ENCODE measurements at places on chromosomes 7 and 10.
A peak's percentile ranks its signal among the peaks of the same experiment; 100 is the strongest.

DNA sequence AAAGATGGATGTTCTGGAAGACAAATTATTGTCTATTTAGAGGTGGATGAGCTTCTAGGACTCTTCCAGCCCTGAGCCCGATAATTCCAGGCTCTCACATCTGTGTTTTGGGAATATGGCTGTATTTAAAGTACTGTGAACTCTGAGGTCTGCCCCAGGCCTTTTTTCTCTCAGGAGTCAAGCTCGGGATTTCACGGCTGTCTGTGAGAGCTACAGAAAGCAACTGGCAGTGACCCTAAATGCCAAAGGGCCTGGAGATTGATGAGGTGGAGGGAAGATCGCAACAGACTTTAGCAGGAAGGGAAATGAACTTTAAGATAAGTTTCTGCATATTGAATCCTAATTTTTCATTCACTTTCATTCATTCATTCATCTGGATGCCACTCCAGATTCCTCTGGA lies 51.0 kb upstream of the COL13A1 start:
- no peak for DNase-seq

GRCh38 chr7:20214921-20215669 lies 2.1 kb downstream of the MACC1 start:
- peak; percentile 76 for DNase-seq

DNA sequence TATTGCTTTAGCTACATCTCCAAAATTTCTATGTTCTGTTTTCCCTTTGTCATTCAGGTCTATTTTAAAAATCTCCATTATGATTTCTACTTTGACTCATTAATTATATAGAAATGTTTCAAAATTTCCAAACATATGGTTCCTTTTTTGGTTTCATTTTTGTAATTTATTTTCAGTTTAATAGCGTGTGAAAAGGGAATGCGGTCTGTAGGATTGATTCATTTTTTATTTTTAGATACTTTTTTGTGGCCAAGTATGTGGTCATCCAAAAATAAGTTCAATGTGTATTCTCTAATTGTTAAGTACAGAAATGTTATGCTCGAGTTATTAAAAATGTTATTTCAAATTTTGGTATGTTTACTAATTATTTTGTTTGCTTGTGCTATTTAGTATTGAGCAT lies 72.5 kb upstream of the ANKRD1 start:
- DNase-seq = peak; percentile 89

GRCh38 chr7:7323352-7323751 lies 141.0 kb downstream of the C1GALT1 start:
- no peak for DNase-seq

DNA sequence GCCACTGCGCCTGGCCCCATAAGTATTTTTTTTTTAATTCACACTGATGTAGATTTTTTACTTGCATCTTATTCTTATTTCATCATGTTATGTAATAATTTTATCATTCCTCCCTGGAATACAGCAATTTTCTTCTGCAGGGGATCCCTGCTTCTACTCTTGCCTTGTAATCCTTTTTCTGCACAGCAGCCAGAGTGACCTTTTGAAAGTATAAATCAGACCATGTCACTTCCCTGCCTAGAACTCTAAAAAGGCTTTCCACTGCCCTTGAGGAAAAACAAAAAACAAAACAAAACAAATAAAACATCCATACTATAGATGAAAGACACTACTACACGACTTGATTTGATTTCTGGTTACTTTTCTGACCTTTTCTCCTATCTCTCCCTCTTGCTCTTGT lies 1334.7 kb downstream of the REEP3 start:
- DNase-seq = no peak

GRCh38 chr7:135291809-135292253 lies 58.2 kb downstream of the STRA8 start:
- DNase-seq = no peak

GRCh38 chr7:154744256-154744860 lies 258.6 kb downstream of the PAXIP1 start:
- DNase-seq = peak; percentile 24

DNA sequence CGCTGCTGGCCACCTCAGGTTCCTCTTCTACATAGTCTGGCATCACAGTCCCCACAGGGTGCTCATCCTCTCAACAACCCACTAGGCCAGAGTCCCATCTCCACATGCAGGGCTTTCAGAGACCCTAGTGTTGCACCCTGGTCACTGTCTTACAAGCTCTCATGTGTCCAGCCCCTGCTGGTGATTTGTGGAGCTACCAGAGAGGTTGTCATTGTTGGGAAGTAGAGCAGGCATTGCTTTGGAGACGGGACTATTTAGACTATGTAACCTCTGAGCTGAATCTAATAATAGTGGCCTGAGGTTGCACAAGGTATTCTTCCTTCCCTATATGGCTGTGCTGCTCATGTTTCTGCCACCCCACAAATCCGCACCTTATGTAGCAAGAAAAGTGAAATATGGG lies 135.3 kb upstream of the VWC2 start:
- peak; percentile 31 for DNase-seq

- no peak for DNase-seq
Measured at GRCh38 chr7:150955519-150956394, 22.4 kb downstream of the KCNH2 start.

DNA sequence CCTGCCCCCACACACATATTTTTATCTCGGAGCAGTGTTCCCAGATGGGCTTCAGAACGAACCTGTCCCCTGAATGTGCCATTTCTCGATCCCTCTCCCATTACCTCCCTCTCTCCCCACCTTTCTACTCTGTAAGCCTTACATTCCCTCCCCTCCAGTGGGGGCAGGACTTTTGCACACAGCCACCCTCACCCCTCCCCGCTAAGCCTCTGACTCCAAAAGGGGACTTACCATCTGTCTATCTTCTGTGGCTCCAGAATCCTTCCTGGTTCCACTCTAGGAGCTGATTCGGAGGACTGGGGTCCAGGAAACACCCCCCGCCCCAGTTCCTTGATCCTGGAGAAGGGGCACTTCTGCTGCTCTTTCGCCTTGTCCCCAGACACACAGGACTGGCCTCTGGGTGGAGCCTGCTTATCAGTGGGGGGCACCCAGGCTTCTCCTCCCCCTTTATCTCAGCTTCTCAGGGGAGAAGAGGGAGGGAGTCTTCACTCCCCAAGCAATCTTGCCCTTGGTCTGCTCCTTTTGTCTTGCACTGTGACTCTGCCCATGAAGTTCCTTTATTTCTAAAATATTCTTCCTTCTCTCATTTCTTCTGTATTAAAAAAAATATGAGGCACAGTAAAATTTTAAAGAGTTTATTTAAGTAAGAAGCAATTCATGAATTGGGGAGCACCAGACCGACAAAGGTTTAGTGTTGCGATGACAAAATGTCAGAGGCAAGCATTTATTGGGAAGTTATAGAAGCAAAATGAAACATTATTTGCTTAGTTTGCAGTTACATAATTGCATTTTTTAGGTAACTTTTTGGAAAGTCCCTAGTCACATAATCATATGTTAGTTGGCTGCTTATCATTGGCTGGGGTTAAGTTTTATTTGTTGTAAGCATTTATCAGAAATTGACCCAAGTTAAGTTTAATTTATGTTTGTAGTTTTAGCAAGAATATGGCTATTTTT lies at the start of gene KEL:
Gene KEL (minus strand): TSS at position 391 of the 954 bp plus-strand sequence. CDS start 157 bp downstream, at position 234.
- peak; percentile 18 for DNase-seq

DNA sequence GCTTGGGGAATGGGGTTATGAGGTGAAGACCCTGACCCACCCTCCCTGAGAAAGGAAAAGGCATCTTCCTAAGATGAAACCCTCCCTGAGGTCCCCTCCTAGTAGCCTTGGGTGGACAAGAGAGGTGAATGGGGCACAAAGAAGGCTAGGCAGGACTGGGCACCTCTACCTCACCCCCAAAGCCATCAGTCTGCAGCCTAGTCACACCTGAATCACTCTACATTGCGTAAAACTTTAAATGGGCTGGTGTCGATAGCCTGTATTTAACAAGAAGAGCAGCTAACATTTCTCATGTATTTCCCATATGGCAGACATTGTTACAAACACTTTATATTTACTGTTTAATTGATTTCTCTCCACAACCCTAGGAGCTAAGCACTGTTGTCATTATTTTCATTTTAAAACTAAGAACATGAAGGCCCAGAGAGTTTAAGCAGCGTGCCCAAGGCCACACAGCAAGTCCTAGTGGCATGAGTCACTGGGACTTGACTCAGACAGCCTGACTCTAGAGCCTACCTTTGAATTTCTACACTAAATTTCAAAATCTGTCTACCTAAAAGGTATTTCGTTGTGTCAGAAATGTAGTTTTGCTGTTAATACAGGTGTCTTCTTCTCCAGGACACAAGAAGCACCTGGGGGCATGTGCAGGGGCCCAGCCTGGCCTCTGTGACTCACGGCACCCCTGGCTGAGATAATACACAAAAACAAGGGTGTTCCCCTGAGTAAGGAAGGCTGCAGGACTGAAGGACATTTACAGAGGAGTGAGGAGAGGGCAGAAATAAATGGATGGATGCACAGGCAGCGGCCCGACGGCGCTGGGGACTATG lies 3.4 kb downstream of the AOC1 start:
- no peak for DNase-seq

DNA sequence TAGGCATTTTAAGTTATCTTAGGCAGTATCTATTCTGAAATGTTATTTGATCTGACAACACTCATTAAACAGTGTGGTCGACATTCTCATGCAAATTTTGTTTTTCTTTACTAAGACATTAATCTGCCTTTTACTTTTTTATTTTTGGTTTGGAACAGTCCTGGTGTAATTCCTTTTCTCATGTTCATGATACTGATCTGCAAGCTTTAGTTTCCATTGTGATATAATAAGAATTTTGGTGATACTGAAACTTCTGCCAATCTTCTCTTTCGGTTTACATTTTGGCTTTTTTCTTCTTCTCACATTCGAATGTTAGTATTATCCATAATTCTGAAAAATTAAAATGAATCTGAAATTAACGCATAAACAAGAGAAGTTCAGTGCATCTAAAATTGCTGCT lies 281.9 kb upstream of the MTPN start:
- DNase-seq = no peak

DNA sequence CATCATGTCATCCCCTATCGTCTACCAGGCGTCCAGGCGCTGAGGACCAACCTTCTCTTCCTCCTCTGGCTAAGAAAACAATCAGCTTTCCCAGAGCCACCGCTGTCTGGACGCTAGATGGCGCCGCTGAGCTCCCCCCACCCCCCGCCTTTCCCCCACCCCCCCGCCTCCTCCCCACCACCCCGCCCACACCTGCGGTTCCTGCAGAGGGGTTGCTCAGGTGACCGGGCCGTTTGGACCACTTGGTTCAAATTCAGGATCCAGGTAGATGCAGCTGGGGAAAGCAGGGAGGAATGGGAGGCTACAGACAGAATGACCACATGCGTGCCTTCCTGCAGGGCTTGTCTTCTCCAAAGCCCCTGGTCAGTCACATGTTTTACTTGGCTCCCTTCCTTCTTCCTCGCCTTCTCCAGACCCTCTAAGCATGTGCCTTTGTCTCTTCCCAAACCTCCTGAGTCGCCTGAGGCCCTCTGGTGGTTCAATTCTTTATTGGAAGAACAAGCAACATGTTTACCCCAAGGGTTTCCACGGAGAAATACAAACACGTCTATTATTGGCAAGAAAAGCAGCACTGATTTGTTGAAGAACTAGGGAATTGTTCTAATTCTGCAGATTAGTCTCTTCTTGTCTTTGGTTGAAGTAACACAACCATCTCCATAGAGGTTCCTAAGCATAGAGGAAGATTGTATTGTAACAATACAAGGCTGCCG lies 24.7 kb downstream of the AOC1 start:
- peak; percentile 86 for DNase-seq

- DNase-seq = no peak
Measured at GRCh38 chr7:19701471-19701870, 7.4 kb downstream of the POLR1F start.

DNA sequence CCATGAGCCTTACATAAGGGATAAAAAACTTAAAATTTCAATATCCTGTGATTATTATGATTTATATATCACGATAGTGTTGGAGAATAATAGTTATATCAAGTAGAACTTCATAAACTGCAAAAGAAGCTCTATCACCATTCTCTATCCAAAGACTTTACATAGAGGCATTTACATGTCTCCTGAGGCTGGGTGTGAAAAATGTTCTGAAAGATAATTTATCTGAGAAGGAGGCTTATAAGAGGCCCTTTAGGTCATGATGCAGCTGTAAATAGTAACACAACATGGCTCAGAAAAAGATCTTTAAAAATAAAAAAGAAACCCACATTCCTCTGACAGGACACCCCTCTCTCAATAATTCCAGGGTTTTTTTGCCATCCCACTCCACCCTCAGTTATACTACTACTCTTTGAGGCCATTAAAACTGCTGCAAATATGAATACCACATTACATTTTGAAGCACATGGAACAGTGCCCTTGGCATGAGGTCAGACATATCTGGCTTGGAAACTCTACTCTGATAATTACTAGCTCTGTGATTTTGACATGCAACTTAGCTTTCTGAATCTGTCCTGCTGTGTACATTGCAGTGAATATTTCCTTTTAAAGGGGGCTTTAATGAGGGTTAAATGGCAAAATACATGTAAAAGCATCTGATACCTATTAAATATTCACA lies 55.5 kb downstream of the SLC16A12 start:
- DNase-seq = no peak

- no peak for DNase-seq
Measured at GRCh38 chr10:122164023-122164601, 107.0 kb upstream of the BTBD16 start.

DNA sequence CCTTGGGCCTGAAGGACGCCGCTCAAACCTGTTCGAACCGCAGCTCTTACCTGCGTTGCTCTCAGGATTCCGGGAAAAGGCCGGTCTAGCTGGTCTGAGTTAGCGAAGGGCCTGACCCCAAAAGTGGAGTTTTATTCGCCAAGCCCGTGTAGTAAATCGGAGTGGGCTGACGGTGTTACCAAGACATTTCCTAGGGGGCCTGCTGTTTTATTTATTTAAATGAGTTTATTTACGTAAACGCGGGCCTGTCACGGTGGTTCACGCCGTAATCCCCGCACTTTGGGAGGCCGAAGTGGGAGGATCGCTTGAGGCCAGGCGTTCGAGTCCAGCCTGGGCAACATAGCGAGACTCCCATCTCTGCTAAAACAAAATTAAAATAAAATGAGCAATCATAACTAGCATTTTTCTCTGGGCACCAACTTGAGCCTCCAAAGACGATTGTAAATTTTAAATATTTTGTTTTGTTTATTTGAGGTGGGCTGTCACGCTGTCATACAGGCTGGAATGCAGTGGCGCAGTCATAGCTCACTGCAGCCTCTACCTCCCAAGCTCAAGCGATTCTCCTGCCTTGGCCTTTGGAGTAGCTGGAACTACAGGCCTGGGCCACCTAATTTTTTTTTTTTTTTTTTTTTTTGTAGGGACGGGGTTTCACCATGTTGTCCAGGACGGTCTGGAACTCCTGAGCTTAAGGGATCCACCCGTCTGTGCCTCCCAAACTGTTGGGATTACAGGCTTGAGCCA lies 903 bp downstream of the ZNF655 start:
- DNase-seq = no peak

DNA sequence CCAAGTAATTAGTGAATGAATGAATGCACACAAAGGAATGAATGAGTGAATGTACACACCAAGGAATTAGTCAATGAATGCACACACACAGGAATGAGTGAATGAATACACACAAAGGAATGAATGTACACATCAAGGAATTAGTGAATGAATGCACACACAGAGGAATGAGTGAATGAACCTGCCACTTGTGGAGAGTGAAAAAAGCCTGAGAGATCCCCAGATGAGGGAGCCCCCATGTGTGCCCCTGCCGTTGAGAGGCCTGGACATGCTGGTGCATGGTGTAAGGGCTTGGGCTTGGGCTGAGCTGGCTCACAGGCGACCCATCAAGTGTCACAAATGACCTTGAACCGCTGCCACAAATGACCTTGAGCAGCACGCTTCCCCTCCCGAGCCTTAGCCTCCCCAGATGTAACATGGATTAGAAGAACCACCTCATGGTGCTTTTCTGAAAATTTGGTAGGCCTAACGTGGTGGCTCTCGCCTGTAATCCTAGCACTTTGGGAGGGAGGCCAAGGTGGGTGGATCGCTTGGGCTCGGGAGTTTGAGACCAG lies 46.2 kb downstream of the GTF2IRD1 start:
- DNase-seq = no peak

All from suppressor macrophage treated with lipopolysaccharide for 1 hour (primary cell).